ENCODE measurements at places on chromosomes 4 and X.

GRCh38 chrX:72015383-72015782, 104.7 kb downstream of the NHSL2 start:
- DNase-seq = no peak

- DNase-seq = no peak
These were observed 1704.7 kb upstream of the TENM3 start for GRCh38 chr4:180538384-180539057.

DNA sequence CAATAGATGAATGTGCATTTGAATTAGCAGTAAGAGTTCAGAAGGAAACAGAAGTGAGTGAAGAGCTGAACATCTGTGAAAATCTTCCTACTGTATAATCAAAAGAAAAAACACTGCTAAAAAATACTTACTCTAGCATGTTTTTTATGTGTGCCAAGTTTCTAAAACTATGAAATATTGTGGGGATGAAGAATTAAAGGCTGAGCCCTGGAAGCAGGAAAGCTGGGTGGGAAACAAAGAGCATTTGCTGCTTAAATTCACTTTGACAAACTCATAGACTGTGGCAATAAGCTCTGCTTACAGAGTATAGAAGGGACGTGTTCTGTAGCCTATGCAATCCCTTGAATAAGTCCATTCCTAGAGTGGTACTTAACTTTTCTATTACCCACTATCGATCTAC, 261.7 kb downstream of the ANKRD50 start:
- DNase-seq = no peak

GRCh38 chr4:75718529-75718928, 5.8 kb upstream of the USO1 start:
- no peak for DNase-seq

DNA sequence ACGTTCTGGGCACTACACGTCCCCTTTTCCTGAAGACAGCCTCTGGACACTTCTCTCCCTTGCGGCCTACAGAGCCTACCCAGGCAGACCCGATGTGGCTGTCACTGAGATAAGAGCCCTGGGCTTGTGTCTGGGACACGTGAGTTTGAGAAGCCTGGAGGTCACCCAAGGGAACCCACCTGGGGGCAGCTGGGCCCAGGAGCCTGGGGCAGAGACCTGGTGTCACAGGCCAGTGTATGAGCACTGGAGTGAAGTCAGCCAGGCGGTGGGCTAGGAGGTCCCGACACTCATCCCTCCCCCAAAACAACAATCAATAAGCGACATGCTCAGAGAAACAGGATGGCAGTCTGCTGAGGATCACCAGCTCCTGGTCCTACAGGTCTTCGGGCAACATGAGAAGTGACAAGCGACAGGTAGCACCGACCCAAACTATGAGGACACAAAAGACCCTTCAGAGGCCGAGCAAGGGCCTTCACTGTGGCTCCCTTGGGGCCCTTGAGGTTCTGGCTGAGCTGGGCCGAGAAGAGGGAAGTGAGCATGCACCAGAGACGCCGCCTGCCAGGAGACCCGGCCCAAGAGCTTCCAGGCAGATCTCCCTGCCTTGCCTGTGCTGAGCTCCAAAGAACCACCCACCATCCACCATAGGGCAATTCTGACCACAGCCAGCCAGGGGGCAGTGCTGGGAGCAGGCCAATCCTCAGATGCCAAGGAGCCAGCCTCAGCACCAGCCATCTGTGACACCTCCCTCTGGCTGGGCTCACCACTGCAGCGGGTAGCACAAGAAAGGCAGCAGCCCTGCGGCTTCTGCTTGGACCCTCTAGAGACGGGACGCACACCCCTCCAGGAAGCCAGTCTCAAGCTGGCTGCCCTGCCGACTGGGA, 11.0 kb upstream of the DUSP9 start:
- peak; percentile 20 for DNase-seq

DNA sequence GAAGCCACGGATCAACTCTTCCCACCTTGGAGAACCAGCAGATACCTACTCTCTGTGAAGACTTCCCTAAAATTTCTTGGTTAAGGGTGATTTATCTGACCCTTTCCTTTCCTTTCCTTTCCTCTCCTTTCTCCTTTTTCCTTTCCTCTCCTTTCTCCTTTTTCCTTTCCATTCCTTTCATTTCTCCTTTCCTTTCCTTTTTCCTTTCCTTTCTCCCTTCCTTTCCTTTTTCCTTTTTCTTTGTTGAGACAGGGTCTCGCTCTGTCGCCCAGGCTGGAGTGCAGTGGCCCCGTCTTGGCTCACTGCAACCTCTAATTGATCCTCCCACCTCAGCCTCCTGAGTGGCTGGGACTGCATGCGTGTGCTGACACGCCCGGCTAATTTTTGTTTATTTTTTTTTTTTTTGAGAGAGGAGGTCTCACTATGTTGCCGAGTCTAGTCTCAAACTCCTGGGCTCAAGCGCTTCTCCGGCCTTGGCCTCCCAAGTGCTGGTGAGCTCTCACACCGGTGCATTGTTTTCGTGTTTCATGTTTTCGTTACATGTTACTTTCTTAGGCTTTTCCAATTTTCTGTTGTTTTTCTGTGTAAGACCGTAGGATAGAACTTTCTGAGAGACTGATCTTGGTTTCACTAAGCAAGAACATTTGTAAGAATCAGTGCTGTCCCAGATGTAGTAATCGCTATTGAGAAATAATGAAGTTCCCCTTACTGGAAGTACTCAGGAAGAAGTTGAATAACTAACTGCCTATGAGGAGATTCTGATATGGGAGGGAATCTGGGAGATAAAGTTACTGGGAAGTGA, 2.0 kb downstream of the TMEM165 start:
- DNase-seq = no peak

Data from activated CD4-positive, alpha-beta T cell treated with anti-CD3 and anti-CD28 coated beads, Interleukin-2, amount 10 ng/mL, durations not matched to agents 7 days and 5 days (primary cell).